Activated T-helper 1 cell treated with anti-CD3 and anti-CD28 coated beads, Interleukin-12 subunit alpha, Interleukin-12 subunit beta, Interleukin-2, Interleukin-4 antibody, amounts not matched to agents 30 ng/mL and 10 ng/mL and 1 ng/mL, durations not matched to agents 14 hours and 24 hours and 36 hours (primary cell): ENCODE measurements at places on chromosomes 4 and X. TPM values are rescaled to one million over a fixed set of nuclear protein-coding genes. Genes with fewer than 3 reads are reported as not detected.

- no peak for DNase-seq
These were observed 49.0 kb downstream of the HTRA3 start for GRCh38 chr4:8318509-8318908.

- no peak for DNase-seq
These were observed 30.0 kb upstream of the JADE3 start for GRCh38 chrX:46882266-46882665.

- no peak for DNase-seq
These were observed 24.3 kb downstream of the TBCK start for GRCh38 chr4:106291678-106292077.

- DNase-seq, result no peak
These were observed 4.6 kb upstream of the ERCC6L start for GRCh38 chrX:72243472-72243871.

GRCh38 chrX:103783196-103783595, 6.6 kb downstream of the PLP1 start:
- no peak for DNase-seq

DNA sequence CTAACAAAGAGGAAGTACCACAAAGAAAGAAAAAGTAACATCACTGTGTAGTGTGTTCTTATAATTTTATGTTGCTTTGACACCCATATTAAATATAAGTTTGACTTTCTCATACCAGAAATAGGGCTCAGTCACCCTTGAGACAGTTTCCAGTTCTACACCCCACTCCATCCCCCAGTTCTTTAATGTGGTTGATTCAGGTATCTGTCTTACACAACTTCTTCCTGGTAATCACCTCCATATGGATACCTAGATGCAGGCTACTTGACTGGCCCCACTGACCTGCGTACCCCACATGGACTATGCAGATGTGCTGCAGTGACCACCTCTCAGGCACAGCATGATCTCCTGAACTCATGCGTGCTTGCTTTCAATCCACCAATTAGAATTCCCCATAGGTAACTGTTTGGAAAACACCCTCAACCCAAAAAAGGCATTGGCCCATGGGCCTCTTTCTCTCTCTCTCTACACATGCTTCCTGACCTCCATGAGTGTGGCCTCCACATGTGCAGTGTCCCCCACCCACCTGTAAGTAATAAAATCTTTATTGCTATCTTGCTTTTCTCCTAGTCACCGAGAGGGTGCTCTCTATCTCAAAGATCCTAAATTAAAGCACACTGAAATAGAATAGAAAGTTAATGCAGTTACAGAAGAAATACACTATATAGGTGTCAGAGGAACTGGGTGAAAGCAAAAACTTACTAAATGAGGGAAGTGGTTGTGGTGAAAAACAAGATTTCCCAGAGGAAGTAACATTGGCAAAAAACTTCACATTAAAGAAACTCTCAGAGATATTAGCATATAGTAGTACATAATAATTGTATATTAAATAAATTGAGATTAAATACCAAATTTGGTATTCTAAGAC, 98.4 kb downstream of the ZAR1 start:
- no peak for DNase-seq

The MAGEB1 gene
- not detected in 2 replicates for total RNA-seq

The IGSF1 gene
- total RNA-seq, result not detected in 2 replicates

- DNase-seq, result no peak
These were observed 52.8 kb downstream of the RBM47 start for GRCh38 chr4:40576651-40577480.

GRCh38 chr4:94462572-94462971, 10.8 kb downstream of the PDLIM5 start:
- DNase-seq, result no peak

- DNase-seq, result no peak
These were observed at the start of gene RENBP for GRCh38 chrX:153944140-153944799. TSS of gene RENBP (minus strand) at chrX:153944643. CDS start at chrX:153944610, 33 bp downstream.

- no peak for DNase-seq
These were observed 806.6 kb downstream of the GLUD2 start for GRCh38 chrX:121853762-121854613.

The MAGED4 gene
- not detected in 2 replicates for total RNA-seq

The NDNF gene
- total RNA-seq, result 0.39 TPM in 1 of 2 replicates, not detected in the other
